ENCODE measurements at places on chromosomes 1 and 21.

DNA sequence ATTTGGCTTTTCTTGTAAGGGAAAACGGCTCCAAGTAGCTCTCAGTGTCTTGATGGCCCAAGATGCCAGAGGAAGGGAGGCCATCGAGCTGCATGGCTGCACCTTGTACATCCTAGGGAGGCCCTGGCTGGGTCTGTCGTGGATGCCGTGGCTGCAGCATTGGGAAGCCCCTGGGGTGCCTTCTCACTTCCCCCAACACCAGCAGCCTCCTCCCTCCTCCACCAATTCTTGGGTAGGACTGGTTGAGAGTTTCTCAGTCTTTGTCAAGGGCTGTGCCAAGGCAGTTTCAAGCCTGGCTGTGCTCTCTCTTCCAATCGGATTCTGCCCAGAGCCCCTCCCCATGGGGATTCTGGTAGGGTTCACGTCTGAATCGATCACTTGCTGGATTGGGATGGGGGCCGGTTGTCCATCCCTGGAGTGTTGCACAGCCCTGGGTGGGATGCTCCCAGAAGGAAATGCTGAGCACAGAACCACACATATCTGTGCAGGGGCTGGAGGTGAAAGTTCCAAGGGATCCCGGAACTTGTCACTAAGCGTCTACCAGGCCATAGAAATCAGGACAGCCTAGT is 14.0 kb upstream of the SPSB1 start:
- no peak for DNase-seq

DNA sequence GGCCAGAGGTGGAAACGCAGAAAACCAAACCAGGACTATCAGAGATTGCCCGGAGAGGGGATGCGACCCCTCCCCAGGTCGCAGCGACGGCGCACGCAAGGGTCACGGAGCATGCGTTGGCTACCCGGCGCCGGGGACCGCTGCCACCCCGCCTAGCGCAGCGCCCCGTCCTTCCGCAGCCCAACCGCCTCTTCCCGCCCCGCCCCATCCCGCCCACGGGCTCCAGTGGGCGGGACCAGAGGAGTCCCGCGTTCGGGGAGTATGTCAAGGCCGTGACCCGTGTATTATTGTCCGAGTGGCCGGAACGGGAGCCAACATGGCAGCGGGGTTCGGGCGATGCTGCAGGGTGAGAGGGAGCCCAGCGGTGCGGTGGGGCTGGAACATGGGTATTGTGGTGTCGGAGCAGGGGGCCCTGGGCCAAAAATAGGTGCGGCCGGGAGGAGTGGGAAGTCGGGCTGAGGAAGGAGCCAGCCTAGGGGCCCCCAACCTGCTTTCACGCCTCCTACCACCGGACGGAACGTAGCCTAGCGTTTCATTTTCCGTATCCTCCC is at the start of gene ACADM:
ACADM (plus strand) TSS at position 238 of the 551 bp plus-strand sequence; CDS start at position 317, 79 bp downstream.
- peak; percentile 90 for DNase-seq

DNA sequence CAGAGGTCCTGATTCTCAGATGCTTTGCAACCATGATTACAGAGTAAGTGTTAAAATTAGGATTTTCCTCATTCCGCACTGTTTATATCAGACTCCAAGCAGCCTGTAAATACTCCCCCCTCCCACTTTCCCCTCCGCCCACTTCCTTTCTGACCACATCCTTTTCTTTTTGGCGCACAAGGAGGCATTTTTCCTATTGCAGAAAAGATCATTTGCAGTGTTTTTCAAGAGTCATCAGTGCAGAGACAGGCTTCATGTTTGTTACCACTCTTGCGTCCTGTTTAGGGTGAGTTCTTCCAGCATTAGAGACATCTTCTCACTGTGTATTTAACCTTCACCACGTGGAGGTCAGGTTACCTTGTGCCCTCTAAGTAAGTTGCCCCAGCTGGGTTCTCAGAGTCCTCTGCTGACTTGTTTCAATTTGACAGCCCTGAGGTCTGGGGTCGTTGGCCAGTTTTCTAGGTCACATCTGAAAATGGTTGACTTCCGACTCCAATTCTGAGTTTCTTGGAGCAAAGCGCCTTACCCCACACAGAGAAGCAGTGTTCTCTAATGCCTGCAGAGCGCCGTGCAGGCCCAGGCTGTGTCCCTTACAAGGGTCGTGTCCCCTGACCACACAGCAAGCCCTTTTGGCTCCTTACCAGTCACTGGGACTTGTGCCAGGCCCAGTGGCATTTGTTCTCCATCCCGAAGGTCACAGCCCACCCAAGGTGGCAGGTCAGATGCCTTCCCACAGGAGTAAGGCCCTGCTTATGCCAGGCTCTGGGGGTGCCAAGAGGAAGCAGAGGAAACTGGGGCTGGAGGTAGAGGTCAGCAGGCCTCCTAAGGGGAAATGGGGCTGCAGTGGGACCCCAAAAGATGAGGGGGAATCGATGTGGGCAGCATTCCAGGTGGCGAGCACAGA is 85.6 kb downstream of the FAM78B start:
- DNase-seq, result peak; percentile 61

DNA sequence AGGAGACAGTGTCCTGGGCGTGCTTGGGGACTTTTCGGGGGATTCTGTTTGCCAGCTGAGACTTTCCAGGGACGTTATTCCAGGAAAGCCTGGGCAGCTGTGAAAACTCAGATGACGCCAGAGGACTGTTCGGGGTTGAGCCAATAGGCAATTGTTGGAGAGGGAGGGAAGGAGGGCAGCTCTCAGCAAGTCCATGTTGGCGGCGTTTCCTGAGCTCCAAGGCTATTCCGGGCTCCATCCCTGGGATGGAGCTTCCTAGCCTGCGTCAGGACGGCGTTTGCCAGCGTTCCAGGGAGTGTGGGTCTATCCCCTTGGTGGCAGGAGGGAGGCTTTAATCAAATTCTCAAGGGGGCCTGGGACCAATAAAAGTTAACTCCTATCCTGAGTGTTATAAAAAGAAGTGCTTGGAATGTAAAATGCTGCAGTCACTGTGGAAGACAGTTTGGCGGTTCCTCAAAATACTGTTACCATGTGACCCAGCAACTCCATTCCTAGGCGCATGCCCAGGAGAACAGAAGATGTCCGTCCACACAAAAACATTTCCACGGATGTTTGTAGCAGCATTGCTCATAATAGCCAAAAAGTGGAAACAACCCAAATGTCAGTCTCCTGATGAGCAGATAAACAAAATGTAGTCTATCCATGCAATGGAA is 15.2 kb downstream of the SLC27A3 start:
- peak; percentile 93 for DNase-seq

DNA sequence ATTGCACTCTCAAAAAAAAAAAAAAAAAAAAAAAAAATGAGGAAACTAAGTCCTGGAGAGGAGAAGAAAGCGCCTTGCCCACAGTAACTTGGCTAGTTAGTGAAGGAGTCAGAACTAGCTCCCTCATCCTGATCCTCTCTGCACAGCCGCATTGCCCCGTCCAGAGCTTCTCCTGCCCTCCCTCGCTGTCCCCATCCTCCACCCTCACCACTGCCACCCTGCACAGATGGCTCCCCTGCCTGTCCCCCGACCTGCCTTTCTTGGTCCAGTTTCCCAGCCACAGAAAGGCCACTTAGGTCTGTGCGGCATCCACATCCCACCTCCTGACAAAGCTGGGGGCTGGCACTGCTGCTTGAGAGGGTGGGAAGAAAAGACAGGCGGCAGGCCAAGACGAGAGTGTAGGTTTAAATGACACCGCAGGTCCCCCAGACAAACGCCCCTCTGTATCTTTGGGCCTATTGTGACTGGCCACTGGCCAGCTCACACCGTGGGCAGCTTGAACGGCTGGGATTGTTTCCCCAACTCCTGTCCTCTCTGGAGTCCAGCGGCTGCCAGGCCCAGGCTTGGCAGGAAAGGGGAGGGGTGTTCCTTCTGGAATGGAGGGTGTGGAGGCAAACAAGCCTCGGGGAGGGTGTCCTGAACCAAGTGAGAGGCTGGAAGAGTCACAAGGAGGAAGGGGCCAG is 20.2 kb downstream of the NCMAP start:
- DNase-seq, result peak; percentile 60

- no peak for DNase-seq
Observed at GRCh38 chr1:170239445-170239844, 93.7 kb downstream of the NTMT2 start.

Measured in femur (tissue), 1 donor.